ENCODE measurements at places on chromosomes 1 and 21.
A peak's percentile ranks its signal among the peaks of the same experiment; 100 is the strongest.

DNA sequence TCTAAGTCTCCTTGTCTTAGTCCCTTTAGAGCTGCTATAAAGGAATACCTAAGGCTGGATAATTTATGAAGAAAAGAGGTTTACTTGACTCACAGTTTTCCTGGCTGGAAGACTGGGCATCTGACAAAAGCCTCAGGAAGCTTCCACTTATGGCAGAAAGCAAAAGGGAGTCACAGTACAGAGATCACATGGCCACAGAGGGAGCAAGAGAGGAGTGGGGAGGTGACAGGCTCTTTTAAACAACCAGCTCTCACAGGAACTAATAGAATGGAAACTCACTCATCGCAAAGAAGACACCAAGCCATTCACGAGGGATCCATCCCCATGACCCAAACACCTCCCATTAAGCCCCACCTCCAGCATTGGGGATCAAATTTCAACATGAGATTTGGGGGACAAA lies 68.8 kb downstream of the DDAH1 start:
- DNase-seq = no peak

DNA sequence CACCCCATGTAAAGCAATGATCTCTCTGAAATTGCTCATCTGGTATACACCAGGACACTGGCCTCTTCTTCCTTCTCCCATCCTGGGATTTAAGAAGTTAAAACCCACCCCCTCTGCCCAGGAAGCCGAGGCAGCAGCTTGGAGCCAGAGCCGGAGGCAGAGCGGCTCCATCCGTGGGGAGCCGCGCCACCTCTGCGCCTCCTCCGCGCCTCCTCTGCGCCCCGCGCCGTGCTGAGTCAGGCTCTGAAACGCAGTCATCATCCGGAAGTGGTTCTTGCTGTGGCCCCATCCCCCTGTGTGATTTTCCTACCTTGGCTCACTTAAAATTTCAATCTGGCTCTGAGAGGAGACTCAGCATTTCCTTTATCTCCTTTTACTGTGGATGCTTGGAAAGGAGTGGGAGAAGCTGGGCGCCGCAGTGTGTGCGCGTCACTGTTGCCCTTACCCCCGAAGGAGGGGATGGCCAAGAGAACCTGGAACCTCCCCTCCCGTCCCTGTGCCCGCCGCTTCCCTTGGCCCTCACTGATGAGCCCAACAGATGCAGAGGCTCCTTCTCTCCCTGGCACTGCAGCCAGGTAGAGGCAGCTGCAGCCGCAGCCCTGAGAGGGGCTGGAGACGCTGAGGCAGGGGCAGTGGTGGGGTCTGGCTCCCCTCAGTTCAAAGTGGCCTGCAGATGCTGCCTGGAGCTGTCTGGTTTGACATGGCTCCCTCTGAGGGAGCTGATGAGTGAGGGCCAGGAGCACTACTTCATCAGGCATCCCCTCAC lies 15.3 kb upstream of the NPHP4 start:
- DNase-seq = no peak

DNA sequence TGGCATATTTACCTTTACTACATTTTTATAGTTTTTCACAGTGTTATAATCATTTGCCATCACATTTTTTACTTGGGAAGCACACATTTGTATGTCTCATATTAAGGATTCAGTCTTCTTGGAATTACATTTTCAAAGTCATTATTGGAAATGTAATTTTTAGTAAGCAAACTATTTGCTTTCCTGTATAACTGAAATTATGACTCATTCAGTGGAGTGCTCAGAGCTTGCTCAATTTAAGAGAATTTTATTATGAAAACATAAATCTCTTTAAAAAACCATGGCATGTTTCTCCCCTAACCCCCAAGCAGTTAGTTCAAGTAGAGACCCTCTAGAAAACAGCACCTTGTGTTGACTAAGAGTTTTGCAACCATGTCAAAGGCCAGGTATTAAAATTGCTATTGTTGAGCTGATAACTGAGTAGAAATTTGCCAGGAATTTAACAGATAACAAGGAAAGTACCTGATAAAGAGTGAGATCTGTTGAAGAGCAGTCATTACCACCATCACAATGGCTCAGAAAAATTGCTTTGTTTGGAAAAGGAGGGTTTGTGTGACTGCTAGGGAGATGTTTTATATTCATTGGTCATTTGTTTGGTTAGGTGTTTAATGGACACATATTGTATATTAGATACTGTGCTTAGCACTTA lies 105.9 kb downstream of the KCNK2 start:
- DNase-seq = no peak

- DNase-seq = no peak
Observed at GRCh38 chr1:3463408-3463863, 9.0 kb downstream of the ARHGEF16 start.

DNA sequence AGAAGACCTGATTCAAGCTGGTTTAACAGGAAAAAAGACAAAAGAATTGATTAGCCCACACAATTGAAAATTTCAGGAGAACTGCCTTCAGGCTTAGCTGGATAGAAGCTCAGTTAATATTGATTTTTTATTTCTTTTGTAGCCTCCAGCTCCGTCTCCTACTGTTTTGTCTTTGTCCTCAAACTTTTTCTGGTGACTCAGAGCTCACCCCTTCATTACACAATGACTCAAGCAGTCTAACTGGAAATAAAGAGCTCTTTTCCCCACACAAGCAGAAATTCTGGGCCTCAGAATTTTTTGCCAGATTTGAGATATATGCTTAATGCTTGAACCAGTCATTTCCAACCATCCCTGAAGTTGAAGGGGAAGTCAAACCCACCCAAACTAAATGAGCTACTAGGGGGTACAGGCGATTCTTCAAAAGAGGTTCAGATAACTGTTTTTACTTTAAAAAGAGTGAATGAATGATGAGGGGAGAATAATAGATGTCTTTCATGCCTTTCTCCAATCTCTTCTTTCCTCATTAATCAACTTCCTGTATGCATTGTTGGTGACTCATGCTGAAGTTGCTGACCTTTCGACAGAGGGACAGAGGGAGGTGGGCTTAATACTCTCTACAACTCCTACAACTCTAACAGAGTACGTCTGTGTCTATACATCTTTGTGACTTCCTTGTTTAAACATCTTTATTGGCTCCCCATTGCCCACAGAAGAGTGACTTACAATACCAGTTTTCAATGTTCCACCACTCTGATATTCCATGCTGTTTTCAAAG lies 6.2 kb upstream of the ACP6 start:
- no peak for DNase-seq

- no peak for DNase-seq
Observed at GRCh38 chr1:180603223-180603849, 28.5 kb upstream of the XPR1 start.

DNA sequence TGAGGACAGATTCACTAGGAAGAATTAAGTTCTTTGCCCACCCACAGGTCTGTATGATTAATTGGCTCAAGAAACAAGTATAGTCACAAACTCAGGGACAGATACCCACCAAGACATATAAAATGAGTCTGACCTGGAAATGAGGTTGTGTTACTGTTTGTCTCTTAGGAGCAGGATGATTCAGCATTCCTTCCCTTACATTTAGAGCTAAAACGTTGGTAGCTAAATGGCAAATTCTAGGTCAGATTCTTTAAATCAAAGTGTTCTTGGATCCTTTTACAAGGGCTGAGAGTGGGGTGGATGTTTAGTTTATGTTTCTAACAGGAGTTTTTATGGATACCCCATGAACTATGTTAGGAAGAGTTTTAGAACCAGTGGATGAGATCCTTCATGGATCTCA lies 4.7 kb downstream of the RIMKLA start:
- DNase-seq = no peak

- no peak for DNase-seq
Observed at GRCh38 chr1:2554621-2555387, 1.4 kb upstream of the TNFRSF14 start.

GRCh38 chr21:34826836-34827235 lies 158.0 kb downstream of the CLIC6 start:
- DNase-seq = no peak

DNA sequence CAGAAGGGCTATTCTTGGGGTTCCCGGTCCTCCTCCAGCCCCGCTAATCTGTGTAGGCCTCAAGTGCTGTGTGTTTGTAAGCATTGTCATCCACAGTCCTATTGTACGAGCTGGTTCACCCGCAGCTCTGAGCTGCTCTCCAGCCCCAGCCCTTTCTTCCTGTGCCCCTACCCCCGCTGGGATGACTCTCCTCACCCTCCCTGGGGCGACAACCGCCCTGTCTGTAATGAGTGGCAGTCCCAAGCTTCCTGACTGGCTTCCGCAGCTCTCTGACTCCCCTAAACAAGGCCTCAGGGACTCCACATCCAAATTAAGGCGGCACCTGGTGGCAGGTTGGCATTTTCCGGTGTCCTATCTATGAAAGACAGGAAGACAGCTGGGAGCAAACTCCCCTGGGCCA lies 45.8 kb downstream of the TFF3 start:
- DNase-seq = no peak

- DNase-seq = no peak
Observed at GRCh38 chr1:229266274-229266673, 4.6 kb upstream of the RAB4A start.

GRCh38 chr21:42309753-42310213 lies 5.4 kb downstream of the TFF3 start:
- peak; percentile 61 for DNase-seq

- DNase-seq = no peak
Observed at GRCh38 chr1:27322569-27323240, 742 bp downstream of the TMEM222 start.

GRCh38 chr1:53702341-53702740 lies 36.6 kb downstream of the GLIS1 start:
- DNase-seq = no peak

- no peak for DNase-seq
Observed at GRCh38 chr1:233459470-233459945, 132.0 kb downstream of the MAP3K21 start.

DNA sequence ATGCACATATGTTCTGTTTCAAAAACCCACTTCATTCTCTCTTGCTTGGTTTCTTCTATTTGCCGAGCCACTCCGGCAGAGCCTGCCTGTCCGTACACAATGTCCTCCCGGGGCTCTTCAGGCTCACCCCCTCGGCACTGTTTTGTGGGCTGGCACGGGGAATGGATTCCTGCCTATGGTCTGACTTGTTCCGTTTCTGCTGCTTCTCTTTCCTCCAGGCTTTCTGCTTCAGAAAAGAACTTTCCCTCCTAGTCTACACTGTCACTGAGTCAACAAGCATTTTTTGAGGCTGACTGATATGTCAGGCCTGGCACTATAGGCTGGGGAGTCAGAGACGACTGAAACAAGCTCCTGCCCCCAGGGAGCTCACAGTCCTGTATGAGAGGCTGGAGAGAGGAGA lies 28.4 kb upstream of the SARS1 start:
- no peak for DNase-seq

GRCh38 chr1:167440345-167440744 lies 78.0 kb downstream of the CD247 start:
- no peak for DNase-seq

DNA sequence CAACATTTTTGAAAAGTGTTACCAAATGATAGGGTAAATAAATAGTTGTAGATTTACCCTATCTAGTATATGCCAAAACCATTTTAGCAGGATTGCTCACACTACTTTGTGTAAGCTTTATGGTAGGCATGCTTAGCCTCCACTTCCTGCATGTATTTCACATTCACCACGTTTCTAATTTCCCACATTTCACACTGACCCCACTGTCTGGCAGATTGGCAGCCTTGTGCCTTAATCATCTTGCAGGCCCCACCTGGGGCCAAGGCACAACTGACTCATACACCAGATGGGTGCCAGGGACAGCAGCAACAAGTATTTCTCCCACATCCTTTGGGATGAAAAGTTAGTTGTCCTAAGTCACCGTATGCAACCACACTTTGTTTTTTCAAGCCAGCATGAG lies 21.2 kb upstream of the CENPF start:
- DNase-seq = no peak

GRCh38 chr1:210505601-210506496 lies 177.1 kb downstream of the HHAT start:
- peak; percentile 2 for DNase-seq

DNA sequence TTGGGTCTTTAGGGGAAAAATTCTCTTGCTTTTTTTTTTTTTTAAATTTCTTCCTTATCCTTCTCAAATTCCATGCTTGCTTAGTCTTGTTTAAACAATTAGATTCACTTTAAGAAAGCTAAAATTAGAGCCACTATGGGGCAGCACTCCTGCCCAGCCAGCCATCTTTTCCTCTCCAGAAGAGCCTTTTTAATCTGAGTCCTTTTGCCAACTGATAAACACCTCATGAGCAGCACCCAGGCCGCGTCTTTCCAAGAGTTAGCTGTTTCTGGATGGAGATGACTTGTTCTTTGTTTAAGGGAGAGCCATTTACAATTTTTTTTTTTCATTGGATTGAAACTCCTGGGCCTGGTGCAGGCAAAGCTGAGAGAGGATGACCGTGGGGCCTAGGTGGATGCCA lies 53.3 kb upstream of the TSPAN2 start:
- no peak for DNase-seq

DNA sequence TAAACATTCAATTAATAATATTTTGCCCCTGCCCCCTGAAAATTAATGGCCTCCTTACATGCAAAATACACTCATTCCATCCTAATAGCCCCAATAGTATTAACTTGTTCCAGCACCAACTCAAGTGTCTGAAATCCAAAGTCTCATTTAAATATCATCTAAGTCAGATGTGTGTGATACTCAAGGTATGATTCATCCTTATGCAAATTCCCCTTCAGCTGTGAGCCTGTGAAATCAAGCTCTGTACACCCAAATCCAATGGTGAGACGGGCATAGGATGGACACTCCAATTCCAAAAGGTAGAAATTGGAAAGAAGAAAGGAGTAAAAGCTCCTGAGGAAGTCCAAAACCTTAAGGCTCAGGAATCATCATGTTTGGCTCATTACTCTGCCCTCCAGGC lies 83.5 kb downstream of the HHAT start:
- DNase-seq = no peak
